ENCODE measurements at places on chromosomes 7 and 10.

DNA sequence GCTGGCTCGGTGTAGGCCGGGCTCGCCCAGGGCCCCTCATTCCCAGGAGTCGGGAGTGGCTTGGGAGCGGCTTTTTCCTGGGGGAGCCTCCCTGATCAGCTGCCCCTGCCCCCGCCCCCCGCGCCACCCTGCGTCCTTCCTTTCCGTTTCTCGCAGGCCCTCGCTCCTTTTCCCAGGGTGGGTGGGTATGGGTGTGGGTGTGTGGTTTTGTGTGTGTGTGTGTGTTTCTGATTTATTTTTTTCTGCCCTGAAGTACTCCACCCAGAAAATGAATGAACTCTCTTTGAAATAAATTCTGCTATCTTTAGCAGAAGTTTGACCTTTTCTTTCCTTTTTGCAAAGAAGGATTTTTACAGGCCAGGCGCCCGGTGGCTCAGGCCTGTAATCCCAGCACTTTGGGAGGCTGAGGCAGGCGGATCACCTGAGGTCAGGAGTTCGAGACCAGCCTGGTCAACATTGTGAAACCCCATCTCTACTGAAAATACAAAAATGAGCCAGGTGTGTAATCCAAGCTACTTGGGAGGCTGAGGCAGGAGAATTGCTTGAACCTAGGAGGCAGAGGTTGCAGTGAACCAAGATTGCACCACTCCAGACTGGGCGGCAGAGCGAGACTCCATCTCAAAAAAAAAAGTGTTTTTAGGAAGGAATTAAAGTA lies 30.0 kb upstream of the AP5Z1 start:
- H3K4me3 ChIP-seq: peak overlapping the region; percentile 65
- H3K27ac ChIP-seq: peak overlapping the region; percentile 99
- H3K27me3 ChIP-seq: no peaks in the 10 kb centered on the region
- DNase-seq: no peak

DNA sequence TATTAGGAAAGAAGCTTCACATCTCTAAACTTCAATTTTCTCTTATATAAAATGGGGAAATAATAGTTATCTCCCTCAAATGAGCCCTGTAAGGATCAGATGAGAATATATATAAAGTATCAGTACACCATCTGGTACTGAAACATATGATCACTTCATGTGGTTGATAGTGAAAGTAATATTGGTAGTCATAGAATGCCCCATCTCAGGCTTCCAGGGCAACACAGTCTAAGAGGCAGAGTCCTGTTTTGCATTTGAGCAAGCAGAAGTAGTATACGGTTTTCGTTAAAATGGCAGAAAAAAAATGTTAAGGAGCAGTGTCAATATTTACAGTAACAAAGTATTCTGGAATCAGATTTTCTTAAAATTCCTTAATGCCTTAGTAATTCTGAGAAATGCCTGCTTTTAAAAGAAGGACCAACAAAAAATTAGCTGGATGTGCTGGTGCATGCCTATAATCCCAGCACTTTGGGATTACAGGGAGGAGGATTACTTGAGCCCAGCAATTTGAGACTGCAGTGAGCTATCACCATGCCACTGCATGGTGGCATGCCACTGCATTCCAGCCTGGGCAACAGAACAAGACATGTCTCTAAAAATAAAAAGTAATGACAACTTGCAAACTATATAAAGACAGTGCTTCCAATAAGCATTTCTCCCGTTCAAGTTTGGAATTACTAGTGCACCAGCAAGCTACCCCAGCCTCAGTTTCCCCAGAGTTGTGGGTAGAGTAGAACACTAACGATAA lies 19.8 kb downstream of the KBTBD2 start:
- H3K36me3 ChIP-seq: peaks cover 54% of the 10 kb centered on the region
- H3K27me3 ChIP-seq: no peaks in the 10 kb centered on the region
- no peaks in the 10 kb centered on the region for H3K4me1 ChIP-seq
- no peak overlapping the region for H3K27ac ChIP-seq
- no peak for DNase-seq
- H3K4me3 ChIP-seq: no peak overlapping the region

GRCh38 chr7:47576031-47576865 lies 5.7 kb downstream of the TNS3 start:
- no peak overlapping the region for H3K4me3 ChIP-seq
- DNase-seq: peak; percentile 92
- H3K36me3 ChIP-seq: peaks cover 23% of the 10 kb centered on the region
- H3K27me3 ChIP-seq: no peaks in the 10 kb centered on the region

DNA sequence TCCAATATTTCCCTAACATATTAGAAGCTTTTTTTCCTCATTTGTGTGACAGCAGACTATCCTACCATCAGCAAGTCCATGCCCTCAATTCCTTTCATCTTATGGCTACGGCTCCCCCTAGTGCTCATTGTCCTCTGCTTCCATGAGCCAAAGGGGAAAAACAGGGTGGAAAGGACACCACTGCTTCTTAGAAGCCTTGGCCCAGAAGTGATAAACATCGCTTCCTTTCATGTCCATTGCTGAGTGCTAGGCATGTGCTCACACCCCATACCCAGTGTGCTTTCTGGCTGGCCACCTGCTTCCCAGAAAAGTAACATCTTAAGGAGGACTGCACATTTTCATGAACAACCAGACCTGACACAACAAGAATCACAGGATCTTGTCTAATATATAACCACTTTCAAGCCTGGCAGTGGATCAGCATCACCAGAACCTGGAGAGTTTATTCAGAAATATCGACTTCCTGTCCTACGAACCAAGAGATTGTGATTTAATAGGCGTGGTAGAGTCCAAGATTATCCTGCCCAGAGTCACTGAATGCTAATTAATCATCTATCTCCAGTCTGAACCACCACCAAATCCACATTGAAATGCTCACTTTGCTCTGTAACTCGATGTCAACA lies 650.5 kb upstream of the SORCS1 start:
- DNase-seq: no peak
- no peaks in the 10 kb centered on the region for H3K27me3 ChIP-seq
- H3K4me3 ChIP-seq: no peak overlapping the region

GRCh38 chr7:117322741-117323304 lies at the start of gene WNT2:
Gene WNT2 (minus strand): TSS chr7:117323058. CDS start chr7:117322989, 69 bp downstream.
- H3K27me3 ChIP-seq: peaks cover 71% of the 10 kb centered on the region
- peaks cover 16% of the 10 kb centered on the region for H3K4me1 ChIP-seq
- peak within 1 kb of the TSS; percentile 70 for H3K4me3 ChIP-seq
- H3K36me3 ChIP-seq: no peaks in the 10 kb centered on the region

GRCh38 chr7:7861211-7861633 lies 107.4 kb upstream of the GLCCI1 start:
- H3K27ac ChIP-seq: no peak overlapping the region
- H3K4me3 ChIP-seq: no peak overlapping the region
- no peaks in the 10 kb centered on the region for H3K27me3 ChIP-seq
- no peaks in the 10 kb centered on the region for H3K36me3 ChIP-seq
- peaks cover 6% of the 10 kb centered on the region for H3K4me1 ChIP-seq

- H3K27ac ChIP-seq: no peak overlapping the region
- no peaks in the 10 kb centered on the region for H3K27me3 ChIP-seq
- peaks cover 9% of the 10 kb centered on the region for H3K4me1 ChIP-seq
- no peak overlapping the region for H3K4me3 ChIP-seq
Measured at GRCh38 chr10:133306097-133306476, 2.6 kb downstream of the TUBGCP2 start.

- H3K4me1 ChIP-seq: no peaks in the 10 kb centered on the region
- DNase-seq: no peak
- H3K36me3 ChIP-seq: no peaks in the 10 kb centered on the region
- no peak overlapping the region for H3K27ac ChIP-seq
Measured at GRCh38 chr7:156397249-156397648, 243.3 kb upstream of the RNF32 start.

- peaks cover under 1% of the 10 kb centered on the region for H3K4me1 ChIP-seq
- no peaks in the 10 kb centered on the region for H3K27me3 ChIP-seq
- peaks cover 37% of the 10 kb centered on the region for H3K36me3 ChIP-seq
- no peak overlapping the region for H3K27ac ChIP-seq
- no peak for DNase-seq
Measured at GRCh38 chr7:135645296-135645904, 16.9 kb upstream of the STMP1 start.

Data from osteoblast (primary cell).